ENCODE measurements at places on chromosomes 1 and 21.

- no peak for DNase-seq
Observed at GRCh38 chr1:203563291-203563690, 63.3 kb upstream of the ATP2B4 start.

GRCh38 chr1:177023249-177023648 lies 141.3 kb downstream of the ASTN1 start:
- DNase-seq, result no peak

DNA sequence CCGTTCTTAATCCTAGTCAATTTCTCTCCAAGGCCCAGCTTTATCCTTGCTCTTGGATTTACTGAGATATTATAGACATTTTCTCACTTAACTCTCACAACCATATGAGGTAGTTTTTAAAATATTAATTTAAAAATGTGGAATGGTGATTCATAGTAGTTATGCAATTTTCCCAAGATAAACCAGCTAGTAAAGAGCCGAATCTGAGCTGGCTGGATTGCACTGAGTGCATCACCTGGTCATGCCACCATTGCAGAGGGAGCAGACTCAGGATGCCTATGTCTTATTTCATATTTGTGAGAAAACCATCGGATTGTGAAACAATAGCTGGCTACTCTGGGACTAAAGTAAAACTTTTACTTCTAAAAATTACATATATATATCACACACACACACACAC lies 494.0 kb downstream of the KCNT2 start:
- no peak for DNase-seq

DNA sequence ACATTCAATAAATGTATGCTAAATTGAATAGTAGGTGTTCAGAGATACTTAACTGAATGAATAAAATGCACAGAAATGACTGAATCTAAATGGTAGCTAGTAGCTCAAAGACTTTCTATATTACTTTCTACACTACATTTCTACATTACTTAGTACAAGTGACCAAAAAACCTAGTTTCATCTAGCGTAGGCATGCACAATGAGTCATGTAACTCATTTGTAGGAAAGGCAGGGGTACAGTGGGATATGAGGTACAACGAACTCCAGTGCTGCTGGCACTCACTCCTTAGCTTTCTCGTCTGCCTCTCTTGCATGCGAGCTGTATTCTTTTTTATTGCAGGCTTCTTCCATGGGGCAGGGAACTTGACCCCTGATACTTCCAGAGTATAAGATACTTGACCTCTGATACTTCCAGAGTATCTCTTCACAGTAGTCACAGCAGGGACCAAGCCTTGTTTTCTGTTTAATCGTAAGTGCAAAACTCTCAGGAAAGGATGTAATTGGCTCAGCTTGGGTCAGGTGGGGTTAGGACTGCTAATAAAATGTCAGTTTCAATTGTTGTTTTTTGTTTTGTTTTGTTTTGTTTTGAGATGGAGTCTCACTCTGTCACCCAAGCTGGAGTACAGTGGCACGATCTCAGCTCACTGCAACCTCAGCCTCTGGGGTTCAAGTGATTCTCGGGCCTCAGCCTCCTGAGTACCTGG lies 4.9 kb upstream of the ATP2B4 start:
- no peak for DNase-seq

- DNase-seq, result no peak
Observed at GRCh38 chr1:99700020-99700419, 54.1 kb downstream of the PALMD start.

- no peak for DNase-seq
Observed at GRCh38 chr1:178241057-178241456, 147.2 kb downstream of the RASAL2 start.

- DNase-seq, result peak; percentile 18
Observed at GRCh38 chr1:34843392-34844251, 15.9 kb downstream of the SMIM12 start.

GRCh38 chr1:70465911-70466310 lies 54.8 kb downstream of the CTH start:
- no peak for DNase-seq

DNA sequence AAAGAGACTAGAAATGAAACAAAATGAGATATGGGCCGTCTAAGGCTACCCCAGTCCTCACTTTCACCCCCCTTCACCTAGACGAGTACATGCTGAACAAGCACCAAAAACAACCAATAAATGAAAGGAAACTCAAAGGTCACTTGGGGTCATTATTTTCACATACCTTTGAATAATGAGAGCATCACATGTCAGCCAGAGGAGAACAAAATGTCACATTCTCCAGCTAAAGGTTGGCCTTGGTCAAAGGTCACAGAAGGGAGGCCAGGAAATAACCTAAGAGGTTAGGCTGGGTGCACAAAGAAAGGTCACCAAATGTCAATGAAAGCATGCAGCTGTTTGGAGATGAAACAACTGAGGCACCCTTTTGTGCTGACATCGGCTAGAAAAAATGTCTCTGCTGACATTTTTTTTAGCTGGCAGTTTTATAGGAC lies 288.7 kb upstream of the USP25 start:
- no peak for DNase-seq

DNA sequence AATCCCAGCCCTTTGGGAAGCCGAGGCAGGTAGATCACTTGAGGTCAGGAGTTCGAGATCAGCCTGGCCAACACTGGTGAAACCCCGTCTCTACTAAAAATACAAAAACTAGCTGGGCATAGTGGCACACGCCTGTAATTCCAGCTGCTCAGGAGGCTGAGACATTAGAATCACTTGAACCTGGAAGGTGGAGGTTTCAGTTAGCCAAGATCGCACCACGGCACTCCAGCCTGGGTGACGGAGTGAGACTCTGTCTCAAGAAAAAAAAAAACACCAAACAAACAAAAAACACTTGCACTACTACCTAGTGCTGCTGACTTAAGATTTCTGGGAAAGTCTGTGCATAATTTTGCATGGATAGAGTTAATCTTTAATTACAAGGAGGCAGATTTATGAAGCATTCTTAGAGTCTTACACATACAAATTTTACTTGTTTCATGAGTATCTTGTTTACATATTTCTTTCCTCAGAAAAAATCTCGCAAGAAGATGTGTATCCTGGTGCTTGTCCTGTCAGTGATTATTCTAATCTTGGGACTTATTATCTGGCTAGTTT lies 8.7 kb upstream of the PPP1R8 start:
- no peak for DNase-seq

DNA sequence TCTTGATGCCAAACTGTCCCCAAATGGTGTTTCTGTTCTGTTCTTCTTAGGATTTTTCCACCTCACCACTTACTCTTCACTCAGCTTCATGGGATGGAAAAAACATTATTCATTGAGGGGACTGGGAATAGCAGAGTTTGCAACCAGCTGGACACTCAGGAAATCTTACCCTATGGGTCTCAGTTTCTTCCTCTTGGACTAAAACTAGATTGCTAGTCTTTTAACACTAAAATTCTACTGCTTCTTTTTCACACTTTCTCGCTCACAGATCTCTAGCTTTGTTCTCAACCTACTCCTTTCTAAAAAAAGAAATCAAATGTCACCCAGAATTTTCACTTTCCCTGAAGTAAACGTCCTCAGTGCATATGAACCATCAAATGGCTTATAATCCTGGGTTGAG lies 4.8 kb downstream of the KMO start:
- no peak for DNase-seq

- peak; percentile 90 for DNase-seq
Observed at GRCh38 chr1:9455487-9456234, 83.6 kb upstream of the SLC25A33 start.

DNA sequence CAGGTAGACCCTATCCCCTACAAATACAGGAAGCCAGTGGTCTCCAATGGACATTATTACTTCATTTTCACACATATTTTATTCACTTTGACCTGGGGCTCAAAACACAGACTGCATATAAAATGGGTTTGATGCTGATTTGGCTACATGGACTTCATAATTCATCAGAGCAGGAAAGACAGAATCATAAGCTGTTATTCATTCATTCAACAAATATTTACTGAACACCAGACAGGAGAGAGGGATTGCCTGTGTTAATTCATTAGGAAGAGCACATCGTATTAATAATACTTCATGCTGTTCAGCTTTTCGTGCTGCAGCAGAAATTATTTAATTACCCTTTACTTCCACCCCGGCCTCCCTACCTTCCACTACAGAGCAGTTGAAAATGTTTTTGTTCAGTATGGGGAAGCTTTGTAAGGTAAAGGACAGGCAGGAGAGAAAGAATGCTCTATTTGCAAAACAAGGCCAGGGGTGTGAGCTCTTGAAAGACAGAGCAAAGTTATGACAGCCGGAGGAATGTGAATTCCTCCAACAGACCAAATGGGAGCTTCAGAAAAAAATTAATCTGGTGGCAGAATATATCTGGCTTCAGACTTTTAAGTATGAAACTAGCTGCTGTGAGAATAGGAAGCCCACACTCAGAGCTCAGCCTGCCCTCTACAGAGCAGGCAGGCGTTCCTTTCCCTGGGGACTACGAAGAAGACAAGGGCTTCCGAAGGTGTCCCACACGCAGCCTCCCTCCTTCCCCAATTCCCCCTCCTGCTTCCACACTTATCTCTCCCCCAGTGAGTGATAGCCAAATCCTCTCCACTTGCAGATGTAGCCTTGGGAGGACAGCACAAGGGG lies 58.0 kb downstream of the MDM4 start:
- DNase-seq, result no peak

GRCh38 chr1:46804027-46804889 lies 5.4 kb downstream of the CYP4B1 start:
- no peak for DNase-seq

GRCh38 chr1:223189903-223190724 lies 47.1 kb upstream of the TLR5 start:
- no peak for DNase-seq

DNA sequence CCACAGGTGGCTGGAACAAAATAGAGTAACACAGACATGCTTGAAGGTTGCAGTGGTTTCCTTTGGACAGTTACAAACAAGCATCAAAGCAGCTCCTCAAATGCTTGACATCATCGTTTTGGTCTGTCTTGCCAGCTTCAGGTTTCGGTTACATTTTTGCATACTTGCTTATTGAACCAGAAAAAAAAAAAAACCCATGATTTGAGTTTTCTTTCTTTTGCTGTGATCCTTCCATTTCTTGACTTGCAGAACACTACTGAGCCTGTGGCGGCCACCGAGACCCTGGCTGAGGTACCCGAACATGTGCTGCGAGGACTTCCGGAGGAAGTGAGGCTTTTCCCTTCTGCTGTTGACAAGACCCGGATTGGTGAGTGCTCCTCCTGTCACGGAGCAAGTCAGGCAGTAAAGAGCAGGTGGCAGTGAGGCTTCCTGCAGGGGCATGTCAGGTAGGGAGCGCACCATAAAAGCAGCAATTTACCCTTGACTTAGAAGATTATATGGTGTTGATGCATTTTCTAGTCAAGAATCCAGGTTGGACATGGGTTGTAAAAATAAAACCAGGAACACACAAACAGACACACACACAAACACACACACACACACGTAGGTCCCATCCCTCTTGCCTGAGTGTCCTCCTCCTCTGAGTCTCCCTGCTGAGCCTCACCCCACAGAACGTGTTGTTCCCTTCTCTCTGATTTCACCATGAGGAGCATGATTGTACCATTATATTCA lies 30.9 kb downstream of the PRDM2 start:
- DNase-seq, result peak; percentile 17

GRCh38 chr1:29689372-29690030 lies 453.2 kb downstream of the PTPRU start:
- DNase-seq, result no peak

GRCh38 chr1:57341721-57342120 lies 82.1 kb downstream of the DAB1 start:
- no peak for DNase-seq

GRCh38 chr1:16080422-16081150 lies 7.1 kb upstream of the FAM131C start:
- no peak for DNase-seq

GRCh38 chr1:197355248-197355995 lies 87.4 kb downstream of the CRB1 start:
- no peak for DNase-seq

GRCh38 chr21:36069713-36070583 lies at the start of gene CBR1:
TSS of gene CBR1 (plus strand) at chr21:36070024. CDS start at chr21:36070116, 92 bp downstream.
- peak; percentile 81 for DNase-seq

DNA sequence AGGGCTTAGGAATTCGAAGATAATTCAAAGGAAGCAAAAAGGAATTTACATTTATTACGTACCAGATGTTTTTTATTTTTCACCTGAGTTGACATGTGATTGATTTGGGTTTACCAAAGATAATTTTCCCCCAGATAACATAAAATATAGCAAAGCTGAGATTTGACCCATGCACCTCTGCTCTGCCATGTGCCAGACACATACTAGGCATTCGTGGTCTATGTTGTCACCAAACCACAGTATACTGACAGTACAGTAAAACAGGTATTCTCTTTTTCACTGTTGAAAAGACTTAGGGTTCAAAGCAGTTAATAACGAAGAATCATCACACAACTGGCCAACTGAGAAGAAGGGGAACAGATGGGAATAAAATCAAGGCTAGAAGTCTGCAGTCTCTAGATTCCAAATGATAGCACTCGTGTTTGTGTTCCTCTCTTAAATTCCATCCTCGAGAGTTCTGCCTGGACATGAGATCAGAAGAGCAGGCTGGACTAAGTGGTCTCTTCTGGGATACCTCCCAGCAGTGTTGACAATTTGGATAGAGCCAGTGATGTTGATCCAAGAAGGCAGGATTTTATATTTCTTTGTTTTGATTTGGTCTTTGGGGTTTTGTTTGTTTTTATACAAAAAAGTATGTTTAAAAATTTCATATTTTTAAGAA lies 85.3 kb upstream of the RAVER2 start:
- DNase-seq, result no peak

DNA sequence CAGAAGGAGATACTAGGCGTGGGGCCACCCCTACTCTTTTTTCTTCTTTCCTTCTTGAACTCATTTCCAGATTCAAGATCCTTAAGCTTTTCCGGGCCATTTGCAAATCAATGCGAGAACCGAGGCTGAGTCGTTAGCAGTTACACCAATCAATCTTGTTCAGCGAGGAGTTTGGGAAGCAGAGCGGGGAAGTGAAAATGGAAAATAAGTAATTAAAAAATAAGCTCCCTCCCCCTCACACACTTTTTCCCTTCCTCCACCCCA lies 1.7 kb upstream of the NEGR1 start:
- DNase-seq, result no peak

DNA sequence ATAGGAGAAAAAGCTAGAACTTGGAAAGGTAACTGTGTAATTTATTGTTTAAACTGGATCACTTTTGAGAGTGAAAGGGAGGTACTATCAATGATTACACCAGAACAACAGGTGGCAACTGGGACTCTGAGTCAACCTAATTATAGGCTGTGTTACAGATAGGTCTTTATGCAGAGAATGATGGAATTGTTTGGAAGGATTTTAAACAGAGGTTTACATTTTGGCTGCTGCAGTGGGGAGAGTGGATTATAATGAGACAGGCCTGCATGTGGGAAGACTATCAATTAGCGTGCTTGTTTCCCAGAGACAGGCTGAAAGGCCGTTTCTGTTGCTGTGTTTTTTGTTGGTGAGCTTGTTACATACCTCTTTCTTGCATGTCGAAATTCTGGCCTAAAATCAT lies 432.9 kb downstream of the PLA2G4A start:
- no peak for DNase-seq
